ENCODE measurements at places on chromosomes 11 and 22. TPM values are rescaled to one million over a fixed set of nuclear protein-coding genes. Genes with fewer than 3 reads are reported as not detected.

GRCh38 chr11:95690100-95690499 is 99.5 kb downstream of the FAM76B start:
- DNase-seq, result no peak

DNA sequence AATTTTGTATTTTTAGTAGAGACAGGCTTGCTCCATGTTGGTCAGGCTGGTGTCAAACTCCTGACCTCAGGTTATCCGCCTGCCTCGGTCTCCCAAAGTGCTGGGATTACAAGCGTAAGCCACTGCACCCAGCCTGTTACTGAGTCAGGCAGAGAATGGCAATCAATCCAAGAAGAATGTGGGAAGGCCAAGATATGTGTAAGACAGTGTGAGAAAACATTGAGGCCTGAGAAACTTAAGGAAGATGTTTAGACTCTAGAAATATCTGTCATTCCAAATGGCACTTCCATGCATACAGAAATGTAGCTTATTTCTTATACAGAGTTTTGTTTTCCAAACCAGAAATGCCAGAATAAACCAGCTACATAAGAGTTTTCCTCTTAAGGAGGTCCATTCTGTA is 248.5 kb downstream of the ETS1 start:
- DNase-seq, result no peak

- no peak for DNase-seq
Measured at GRCh38 chr11:15668718-15669117, 554.0 kb downstream of the INSC start.

The BATF2 gene
- 0.55 TPM for total RNA-seq

The SLC5A1 gene
- not detected for total RNA-seq
